T1000 (cell line): ENCODE measurements at places on chromosomes 5 and 9.

DNA sequence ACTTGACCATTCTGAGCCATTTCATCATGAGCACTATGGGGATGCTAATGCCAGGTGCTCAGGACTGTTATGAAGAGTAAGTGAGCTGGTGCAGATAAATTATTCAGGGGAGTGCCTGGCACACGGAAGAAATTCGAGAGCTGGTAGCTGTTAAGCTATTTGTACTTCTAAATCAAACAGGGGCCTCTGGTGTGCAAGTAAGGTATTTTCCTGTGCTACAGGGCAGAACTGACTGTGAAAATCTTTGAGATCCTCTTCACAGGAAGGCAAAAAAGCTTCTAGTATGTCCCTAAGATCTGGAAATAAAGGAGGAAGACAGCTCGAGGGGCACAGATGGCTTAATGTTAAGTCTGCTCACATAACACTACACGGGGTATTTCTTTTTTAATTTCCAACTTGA lies 106.3 kb upstream of the SPOCK1 start:
- DNase-seq: no peak

DNA sequence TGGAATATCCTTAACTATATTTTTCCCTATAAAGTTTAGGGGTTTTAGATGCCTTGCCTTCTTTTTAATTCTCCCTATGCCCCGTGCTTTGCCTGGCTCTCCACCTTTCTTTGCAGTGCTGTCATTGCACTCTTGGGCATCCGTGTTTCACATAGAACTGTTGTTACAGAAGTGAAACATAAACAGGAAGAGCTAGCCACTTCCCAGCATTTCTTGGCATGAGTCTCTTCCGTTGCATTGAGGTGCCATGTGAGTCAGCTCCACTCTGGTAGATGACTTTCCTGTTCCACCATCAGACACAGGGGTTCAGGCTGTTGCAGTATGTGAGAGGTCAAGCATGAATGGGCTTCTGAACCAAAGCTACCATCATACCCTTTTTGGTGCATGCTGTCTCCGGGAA lies 73.4 kb downstream of the ANGPTL2 start:
- peak; percentile 22 for DNase-seq

DNA sequence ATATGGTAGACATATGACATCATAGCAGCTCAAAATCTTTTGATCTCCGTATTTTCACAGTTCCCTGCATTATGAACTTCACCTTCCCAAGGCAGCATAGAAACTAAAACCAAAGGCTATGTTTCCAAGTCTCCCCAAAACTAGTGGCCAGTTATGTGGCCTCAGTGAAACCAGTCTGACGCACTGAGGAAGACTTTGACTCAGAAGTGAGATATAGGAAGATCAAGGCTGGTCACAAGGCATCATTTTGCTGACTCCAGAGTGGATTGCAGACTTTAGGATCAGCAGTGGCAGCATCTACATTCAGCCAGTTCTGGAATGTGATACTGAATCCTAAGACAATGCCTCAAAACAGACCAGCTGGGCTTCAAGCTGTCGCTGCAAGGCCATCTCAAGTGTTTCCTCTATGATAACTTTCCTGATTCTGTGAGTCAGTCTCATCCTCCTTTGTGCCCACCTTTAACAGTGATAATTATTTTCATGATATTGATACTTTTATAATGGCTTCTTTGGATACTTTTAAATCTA lies 34.4 kb upstream of the ELL2 start:
- no peak for DNase-seq

DNA sequence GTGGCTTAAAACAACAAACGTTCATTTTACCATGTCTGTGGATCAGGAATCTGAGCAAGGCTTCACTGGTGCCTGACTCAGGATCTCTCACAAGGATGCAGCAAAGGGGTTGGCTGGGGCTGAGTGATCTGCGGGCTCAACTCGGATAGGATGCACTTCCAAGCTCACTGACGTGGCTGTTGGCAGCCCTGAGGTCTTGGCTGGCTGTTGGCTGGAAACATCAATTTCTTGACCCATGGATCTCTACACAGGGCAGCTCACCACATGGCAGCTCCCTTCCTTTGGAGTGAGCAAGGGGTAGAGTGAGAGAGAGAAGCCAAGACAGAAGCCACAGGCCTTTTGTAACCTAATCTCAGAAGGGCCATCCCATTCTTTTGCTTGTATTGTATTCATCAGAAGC lies 202.1 kb downstream of the NXNL2 start:
- DNase-seq: no peak

GRCh38 chr5:169602535-169602934 lies 19.0 kb downstream of the SPDL1 start:
- DNase-seq: no peak

DNA sequence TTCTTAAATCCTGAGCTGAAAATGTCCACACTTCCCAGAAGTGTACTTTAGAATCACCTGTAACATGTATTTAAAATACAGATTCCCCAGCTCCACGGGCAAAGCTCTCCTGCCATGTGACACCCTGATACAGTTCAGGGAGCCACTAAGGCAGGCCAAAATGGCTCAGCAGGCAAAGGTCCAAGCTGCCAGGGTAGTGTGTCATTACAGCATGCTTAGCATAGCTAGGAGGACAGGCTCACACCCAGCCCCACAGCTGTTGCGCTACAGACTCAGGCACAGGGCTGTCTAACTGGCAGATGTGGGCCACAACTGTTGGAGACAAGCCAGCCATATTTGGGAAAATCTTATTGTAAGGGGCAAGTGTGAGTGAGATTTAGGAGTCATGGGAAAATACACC lies 73.0 kb downstream of the C9orf85 start:
- peak; percentile 3 for DNase-seq

DNA sequence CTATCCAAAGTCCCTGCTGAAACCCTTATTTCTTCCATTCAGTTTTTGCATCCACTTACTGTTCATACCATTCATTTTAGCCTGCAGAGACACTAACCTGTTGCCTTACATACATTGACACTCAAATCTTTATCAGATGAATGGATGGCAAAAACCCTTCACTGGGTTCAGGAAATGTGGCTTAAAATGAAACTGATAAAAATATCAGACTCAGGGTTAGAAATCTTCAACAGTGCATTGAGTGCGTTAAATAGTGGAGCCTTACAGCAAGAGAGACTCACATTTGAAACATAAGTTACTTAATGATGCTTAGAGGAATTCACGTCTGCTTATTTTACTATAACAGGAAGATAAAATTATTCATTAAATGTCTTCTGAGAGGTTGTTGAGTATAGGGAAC lies 28.0 kb upstream of the BNC2 start:
- no peak for DNase-seq

DNA sequence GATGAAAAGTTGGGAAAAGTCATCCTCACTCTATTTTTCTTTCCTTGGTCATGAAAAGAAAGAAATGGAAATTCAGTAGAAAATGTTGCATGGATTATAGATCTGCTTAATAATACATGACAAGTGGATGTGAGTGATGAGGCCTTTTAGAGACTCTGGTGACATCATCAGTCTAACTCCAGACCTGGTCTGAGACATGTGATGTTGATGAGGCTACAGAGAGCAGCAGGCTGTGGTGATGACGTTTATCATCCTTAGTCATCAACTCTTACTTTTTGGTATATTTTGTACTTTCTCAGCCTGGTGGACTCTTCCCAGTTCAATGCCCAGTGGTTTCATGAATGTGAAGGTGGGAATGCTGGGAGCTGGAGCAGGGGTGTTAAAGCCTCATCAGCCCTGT lies 116.4 kb downstream of the TTLL11 start:
- DNase-seq: no peak

DNA sequence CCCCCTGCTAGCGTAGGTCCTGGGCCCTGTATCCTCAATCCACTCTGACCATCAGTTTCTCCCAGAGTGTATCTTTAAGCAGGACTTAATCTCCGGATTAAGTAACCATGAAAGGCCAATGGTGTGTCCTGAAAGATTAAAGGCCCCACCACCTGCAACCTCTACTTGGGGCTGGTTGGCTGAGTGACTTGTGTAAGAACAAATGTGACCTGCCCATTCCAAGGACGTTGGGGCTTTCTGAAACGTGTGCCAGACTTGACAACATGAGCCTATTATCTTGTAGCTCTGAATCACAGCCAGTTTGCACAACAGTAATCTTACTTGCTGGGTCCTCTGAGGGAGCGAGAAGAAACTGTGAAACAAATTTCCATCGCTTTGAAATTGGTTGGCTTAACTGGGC lies 3.1 kb upstream of the PRELID2 start:
- DNase-seq: no peak

DNA sequence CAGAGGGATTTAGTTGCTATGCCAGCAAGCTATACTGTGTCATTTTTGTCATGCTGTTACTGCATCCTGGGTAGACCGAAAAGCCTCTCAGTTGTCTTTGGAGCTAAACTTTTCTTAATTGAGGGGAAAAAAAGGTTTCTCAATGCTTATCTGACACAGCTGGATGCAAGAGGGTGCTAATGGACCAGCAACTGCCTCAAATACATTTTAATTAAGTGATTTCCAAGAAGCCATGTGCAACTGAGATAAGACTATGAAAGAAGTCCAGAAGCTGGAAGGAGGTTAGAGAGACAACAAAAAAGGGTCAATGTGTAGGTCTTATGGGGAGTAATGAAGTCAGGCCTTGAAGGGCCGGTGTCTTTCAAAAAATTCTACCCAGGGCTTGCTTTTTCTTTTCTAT lies 465.7 kb upstream of the DMAC1 start:
- no peak for DNase-seq

DNA sequence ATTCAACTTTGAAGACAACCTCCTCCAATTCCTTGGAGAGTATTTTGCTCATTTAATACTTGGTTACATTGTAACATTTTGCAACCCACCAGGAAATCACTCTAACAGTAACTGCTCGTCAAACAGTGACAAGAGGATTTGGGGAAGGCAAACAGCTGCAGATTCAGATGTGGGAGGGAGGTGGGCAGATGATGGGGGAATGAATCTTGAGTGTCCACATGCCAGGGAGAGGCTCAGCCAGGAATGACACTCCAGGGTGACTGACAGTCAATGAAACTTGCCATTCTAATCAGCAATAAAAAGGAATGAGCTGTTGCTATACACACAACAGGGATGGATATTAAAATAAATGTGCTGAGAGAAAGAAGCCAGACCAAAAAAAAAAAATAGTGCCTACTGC lies 97.7 kb upstream of the ANKRD55 start:
- DNase-seq: no peak

GRCh38 chr9:27600256-27600655 lies 27.0 kb upstream of the C9orf72 start:
- no peak for DNase-seq

- DNase-seq: no peak
Measured at GRCh38 chr9:31520301-31521085, 864.0 kb upstream of the ACO1 start.

- DNase-seq: peak; percentile 75
Measured at GRCh38 chr5:149320791-149321330, 24.4 kb upstream of the GRPEL2 start.

GRCh38 chr5:120088836-120089235 lies 375.3 kb upstream of the PRR16 start:
- no peak for DNase-seq

- no peak for DNase-seq
Measured at GRCh38 chr5:160543395-160543794, 121.7 kb downstream of the PTTG1 start.

DNA sequence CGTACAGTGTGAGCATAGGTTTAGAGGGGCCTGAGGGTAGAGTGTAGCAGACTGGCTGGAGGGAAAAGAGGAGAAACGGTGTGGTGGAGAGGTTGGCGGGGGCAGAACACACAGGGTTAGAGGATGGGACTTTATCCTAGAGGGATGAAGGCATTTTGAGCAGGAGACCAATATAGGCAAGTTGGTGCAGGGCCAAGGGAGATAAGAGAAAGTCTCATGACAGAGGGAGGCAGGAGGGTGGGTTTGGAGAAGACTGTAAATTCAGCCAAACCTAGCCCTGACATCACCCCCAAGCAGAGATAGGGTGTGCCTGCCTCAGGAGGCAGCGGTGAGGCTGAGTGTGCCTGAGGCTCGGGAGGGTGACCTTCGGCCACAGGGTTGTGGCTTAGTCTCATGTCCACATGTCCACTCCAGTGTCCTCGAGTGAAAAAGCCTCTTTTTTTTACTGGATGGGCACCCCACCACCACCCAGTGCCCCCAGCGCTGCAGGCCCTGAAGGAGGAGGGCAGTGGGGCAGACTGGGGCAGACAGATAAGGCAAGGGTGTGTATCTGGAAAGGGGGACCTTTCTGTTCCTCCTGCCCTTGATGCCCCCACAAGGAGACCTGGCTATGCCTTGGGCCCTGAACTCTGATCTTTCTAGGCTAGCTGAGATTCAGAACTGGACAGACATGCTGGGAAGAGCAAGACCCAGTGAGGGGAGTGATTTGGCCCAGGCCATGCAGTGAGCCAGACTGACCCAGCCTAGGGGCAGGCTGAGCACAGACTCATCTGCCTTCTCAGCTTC lies 108.7 kb downstream of the RGS3 start:
- DNase-seq: no peak

DNA sequence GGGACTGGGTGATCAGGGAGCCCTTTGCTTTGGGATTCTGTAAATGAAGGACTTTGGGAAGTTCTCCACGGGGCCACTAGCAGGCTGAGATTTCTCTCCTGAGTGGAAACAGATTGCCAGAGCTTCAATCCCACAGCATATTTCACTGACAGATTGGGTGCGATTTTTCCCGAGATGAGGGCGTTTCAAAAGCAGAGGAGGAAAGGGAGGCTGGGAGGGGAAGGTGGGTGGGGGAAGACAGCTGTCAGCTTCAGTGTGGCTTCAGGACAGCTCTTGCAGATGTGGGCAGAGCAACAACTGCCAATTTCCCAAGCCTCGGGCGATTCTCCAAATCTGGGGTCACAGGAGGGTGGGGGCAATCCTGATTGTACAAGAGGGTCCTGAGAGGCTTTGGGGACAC lies 258.5 kb upstream of the ADRA1B start:
- DNase-seq: no peak

DNA sequence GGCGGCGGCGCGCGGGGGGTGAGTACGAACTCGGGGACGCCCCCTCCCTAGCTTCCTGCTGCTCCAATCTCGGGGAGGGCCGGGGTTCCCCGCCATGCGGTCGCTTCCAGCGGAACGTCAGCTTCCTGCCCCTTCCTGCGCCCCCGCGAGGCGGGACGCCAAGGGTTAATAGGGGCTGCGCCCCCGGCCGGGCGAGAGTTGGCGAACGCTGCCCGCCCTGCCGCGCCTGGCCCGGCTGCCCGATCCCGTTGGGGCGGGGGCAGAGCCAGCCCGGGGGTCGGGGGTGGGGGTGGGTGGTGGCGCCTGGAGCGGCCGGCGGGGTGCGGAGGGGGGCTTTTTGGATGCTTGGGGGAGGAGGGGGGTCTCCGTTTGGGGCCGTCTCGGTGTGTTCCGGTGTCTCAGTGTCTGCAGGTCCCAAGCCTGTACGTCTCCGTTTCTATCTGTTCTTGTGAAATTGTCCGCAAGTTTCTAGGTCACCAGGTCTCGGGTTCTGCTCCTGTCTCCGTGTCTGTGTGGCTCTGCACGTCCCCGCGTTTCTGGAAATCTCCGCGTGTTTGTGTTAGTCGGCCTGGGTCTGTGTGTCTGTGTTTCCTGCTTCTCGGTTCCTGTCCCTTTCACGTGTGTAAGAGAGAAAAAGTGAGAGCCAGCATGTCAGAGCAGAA lies 789 bp downstream of the COL27A1 start:
- peak; percentile 35 for DNase-seq
